ENCODE measurements at places on chromosomes 3 and 15.

DNA sequence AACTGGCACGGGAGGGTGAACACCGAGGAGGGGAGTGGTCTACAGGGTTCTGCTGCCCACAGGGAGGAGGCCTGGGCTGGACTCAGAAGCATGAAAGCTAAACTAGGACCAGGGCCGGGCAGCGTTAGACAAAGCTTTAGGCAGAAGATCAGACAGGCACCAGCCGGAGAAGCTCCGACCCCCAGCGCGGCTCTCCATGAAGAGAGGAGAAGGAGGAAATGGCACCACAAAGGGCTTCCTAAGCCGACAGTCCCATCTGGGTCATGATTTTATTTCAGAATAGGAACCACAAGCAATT is 61.2 kb downstream of the RUBCN start:
- no peak for DNase-seq

DNA sequence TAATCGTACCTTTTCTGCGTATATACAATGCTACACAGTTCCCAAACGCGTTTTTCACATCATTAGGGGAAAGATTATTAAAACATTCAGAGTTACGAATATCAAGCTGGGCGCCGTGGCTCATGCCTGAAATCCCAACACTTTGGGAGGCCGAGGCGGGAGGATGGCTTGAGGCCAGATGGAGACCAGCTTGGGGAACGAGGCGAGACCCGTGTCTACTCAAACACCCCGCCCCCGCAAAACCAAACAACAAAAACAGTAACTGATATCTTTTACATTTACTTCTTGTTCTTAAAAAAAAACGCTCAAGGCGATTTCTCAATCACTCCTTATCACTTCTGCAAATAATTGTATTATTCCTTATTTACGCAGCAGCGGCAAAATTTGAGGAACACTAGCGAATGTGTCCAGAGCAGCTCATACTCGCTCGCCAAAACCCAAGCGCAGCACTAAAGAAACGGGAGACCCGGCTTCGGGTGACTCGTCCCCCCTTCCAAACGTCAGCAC is 1.2 kb downstream of the ZBTB11 start:
- DNase-seq, result no peak

DNA sequence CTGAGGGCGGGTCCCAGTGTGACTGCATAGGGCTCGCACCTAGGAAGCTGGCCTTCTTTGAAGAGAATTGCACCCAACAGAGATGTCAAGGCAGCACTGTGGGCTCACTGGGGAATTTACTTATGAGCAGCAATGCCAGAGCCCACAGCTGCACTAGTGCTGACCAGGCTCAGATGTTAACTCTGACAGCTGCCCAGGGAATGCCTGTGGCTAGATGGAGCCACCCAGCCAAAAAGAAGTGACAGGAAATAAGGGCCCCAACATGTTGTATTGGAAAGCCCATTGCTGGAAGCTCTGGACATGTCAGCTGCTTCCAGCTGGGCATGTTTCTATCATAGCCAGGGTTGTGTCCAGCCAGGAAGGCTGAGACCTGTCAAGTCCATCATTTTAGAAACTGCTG is 90.9 kb upstream of the ZNF280D start:
- DNase-seq, result no peak

GRCh38 chr3:131349946-131350347 is 31.6 kb upstream of the NUDT16 start:
- DNase-seq, result no peak

GRCh38 chr3:9902372-9903237 is at the start of gene IL17RE:
Gene IL17RE (plus strand): TSS chr3:9902848. CDS start chr3:9902933, 85 bp downstream.
- DNase-seq, result no peak

DNA sequence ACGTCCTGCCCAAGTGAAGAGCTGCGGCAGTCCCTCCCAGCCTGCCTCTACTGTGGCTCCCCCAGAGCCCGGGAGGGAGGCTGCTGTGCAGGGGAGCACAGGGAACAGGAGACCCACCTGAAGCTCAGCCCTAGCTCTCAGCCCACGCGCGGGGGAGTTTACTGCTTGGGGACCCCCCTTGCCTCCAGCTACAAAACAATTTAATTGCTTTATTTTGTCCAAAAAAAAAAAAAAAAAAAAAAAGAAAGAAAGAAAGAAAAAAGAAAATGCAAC is 78.1 kb downstream of the CLDN11 start:
- no peak for DNase-seq

GRCh38 chr3:37375184-37376127 is 201.1 kb upstream of the LRRFIP2 start:
- no peak for DNase-seq

- no peak for DNase-seq
Observed at GRCh38 chr15:29126208-29126536, 143.4 kb downstream of the NSMCE3 start.

DNA sequence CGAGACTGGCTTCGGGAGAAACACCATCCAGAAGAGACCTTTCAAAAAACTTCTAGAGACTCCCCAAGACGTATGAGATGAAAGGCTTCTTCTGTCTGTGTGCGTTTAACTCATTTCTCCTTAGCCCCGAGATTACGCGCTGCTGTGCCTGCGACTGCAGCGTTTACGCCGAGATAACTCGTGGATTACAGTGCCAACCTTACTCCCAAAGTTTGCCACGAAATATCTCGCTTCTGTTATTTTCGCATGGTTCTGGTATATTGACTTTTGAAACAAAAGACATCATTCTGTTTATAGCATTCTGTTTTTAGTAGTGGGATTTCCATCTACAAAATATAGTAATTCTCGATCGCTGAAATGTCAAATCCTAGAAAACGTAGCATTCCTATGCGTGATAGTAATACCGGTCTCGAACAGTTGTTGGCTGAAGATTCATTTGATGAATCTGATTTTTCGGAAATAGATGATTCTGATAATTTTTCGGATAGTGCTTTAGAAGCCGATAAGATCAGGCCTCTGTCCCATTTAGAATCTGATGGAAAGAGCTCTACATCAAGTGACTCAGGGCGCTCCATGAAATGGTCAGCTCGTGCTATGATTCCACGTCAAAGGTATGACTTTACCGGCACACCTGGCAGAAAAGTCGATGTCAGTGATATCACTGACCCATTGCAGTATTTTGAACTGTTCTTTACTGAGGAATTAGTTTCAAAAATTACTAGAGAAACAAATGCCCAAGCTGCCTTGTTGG is 467 bp downstream of the PGBD4 start:
- no peak for DNase-seq

DNA sequence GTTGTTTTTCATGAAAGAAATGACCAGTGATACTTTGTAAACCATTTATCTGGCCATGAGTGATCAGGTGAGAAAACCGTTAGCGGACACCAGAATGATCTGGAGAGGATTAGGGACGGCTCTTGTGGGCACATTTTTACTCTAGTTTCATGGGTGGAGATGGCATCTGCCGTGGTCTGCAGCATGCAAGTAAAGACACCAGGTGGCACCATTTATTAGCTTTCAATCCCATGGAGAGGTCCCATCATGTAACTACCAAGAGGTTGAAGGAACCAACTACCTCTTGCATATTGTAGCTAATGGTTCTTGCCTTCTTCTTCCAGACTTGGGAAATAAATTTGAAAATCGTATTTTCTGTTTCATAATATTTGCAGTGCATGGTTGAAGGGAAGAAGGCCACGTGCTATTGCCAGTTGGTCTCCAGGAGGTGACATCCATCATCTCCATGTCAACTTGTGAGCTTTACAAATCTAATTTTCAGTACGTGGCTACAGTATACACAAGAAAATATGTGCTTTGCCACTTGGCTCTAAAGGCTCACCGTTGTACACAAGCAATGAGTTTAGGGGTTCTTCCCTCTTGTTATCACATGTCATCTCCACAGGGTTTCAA is 1.5 kb upstream of the MAPKBP1 start:
- DNase-seq, result peak; percentile 67

- no peak for DNase-seq
Observed at GRCh38 chr15:70198441-70199123, 100.9 kb upstream of the TLE3 start.

GRCh38 chr15:64333986-64334929 is 21.7 kb downstream of the CSNK1G1 start:
- peak; percentile 23 for DNase-seq

- no peak for DNase-seq
Observed at GRCh38 chr3:193851941-193852674, 259.1 kb downstream of the OPA1 start.

DNA sequence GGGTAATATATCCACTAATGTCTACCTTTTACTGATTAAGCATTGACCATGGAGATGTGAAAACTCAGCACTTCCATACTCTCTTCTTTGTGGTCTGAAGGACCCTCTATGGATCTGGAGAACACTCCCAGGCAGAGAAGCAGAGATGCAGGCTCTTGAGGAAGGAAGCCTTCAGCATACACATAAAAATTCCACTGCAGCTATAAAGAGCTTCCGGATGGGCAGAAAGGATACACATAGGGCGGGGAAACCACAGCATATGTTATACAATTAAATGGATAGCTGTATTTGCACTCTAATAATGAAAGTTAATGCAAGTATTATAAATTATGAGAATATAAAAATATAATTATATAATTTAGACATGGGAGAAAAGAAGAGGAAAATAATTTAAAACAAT is 1258.2 kb upstream of the ALCAM start:
- DNase-seq, result no peak

All from CD4-positive, alpha-beta T cell treated with Interleukin-1 beta for 1 hour (primary cell).